ENCODE measurements at places on chromosomes 6 and 20.

- DNase-seq = no peak
These were observed 127.3 kb upstream of the RALGAPA2 start for GRCh38 chr20:20839771-20840170.

- no peak for DNase-seq
These were observed 75.1 kb downstream of the ADGRG6 start for GRCh38 chr6:142376800-142377496.

DNA sequence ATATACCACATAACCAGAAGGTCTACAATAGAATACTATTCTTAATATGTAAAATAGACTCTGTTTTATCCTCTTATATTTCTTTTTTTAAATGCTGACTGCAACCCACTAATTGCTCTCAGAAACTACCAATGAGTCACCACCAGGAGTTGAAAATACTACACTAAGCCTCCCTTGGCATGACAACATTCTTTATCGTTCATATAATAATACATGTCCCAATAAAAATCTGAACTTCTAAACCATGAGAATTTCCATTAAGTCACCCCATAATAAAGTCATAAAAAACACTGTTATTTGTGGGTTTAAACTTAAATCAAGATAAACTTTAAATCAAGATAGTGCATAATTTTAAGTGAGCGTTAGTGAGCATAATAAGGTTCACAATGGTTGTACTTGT, 4.2 kb downstream of the HACE1 start:
- DNase-seq = no peak

- DNase-seq = peak; percentile 88
These were observed 4.0 kb upstream of the NNAT start for GRCh38 chr20:37516811-37517750.

- DNase-seq = no peak
These were observed 95.5 kb downstream of the FOXC1 start for GRCh38 chr6:1705183-1705582.

DNA sequence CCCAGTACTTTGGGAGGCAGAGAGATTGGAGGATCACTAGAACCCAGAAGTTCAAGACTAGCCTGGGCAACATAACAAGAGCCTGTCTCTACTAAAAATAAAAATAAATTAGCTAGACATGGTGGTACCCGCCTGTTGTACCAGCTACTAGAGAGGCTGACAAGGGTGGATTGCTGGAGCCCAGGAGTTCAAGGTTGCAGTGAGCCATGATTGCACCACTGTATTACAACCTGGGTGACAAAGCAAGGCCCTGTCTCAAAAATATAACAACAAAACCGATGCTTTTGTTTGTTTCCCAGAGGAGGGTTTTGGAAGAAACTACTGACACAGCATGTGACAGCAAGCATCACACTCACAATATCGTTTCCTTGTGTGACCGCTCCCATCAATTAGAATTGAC, 119.6 kb downstream of the TSHZ2 start:
- DNase-seq = no peak

DNA sequence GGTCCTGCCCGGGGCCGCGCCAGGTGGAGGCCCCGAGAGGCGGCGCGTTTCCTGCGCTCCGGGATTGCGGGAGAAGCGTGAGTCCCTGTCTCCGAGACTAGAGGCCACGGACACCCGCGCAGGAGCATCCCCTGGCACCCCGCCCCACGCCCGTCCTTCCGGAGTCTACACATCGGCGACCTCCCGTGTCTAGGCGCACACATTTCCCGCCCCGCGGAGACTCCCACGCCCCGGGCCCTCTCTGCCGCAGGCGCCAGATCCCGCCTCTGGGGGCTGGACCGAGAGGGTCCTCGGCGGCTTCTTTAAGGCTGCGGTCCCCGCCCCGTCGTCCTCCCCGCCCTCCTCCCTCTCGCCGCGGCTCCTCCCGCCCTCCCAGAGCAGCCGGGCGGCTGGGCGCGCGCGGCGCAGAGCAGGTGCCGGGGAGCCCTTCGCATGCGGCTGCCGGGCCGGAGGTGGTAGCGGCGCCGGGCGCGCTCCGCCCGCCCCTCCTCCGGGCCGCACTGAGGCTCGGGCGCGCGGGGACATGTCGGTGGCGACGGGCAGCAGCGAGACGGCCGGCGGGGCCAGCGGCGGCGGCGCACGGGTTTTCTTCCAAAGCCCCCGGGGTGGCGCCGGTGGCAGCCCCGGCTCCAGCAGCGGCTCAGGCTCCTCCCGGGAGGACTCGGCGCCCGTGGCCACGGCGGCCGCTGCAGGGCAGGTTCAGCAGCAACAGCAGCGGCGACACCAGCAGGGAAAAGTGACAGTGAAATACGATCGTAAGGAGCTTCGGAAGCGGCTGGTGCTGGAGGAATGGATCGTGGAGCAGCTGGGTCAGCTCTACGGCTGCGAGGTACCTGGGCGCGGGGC, at the start of gene PPP1R14C:
TSS of gene PPP1R14C (plus strand) at position 375 of the 846 bp plus-strand sequence. CDS start at position 524, 149 bp downstream.
- DNase-seq = no peak

- DNase-seq = no peak
These were observed 7.1 kb downstream of the RBM38 start for GRCh38 chr20:57398231-57398821.

- DNase-seq = no peak
These were observed 89.9 kb downstream of the SEL1L2 start for GRCh38 chr20:13900496-13900895.

DNA sequence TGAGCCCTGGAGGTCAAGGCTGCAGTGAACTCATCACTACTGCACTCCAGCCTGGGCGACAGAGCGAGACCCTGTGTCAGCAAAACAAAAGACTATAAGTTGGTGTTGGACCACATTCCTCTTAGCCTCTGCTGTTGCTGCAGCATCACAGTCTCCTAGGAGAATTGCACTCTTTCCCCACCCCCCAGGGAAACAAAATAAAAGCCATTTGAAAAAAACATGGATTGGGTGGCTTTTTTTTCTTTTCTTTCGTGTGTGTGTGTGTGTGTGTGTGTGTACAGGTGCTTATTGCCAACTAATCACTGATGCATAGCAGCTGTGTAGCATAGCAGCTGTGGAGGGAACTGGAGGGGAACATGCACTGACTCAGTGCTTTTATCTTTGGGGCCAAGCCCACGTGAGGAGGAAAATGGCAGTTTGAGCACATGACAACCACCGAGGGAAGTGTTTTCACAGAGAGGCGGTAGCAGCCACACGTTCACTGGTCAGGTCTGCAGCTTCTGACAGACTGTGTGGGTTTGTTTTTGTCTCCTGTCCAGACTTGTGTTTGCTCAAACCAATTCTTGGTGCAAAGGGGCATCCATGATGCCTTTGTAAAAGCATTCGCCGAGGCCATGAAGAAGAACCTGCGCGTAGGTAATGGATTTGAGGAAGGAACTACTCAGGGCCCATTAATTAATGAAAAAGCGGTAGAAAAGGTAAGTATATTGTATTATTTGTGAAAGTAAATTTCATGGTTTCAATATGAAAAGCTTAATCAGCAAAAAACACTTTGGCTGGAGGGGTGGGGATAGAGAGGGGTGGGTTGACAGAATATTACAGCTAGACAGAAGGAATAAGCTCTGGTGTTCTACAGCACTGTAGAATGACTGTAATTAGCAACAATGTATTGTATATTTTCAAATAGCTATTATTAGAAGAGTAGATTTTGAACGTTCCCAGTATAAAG, 27.7 kb downstream of the ALDH5A1 start:
- no peak for DNase-seq

DNA sequence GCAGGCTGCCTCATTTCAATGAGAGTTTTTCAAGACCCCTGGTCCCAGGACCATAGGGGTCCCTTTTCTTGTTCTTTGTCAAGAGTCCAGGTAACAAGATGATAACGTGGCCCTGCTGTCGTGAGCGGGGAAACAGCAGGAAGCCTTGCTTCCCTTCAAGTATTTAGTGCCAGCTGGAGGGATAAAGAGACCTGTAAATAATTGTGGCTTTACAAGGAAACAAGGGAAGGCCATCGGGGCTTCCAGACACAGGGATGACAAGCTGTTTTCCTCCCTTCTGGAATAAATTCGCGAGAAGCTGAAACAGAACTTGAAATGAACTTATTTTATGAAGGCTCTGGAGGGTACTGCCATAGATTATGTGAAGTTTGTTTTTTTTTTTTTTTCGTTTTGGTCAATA, 163.2 kb downstream of the SYNDIG1 start:
- no peak for DNase-seq

DNA sequence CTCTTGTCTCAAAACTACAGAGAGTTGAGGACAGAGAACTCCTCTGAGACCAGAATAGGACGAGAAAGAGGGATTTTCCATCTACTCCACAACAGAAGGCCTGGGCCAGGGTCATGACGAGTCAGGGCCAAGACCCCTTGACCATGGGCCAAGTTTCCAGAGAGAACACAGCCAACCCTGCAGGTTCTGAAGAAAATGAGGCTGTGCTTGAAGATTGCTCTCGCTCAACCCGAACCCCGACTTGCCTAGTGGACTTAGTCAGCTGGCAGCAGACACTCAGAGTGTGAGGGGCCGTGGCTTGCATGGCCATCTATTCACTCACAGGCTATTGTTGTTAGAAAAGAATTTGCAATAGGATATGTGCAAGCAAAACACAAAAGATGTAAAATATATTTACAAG, 54.5 kb downstream of the TMEM242 start:
- DNase-seq = no peak
